Progenitor cell of endocrine pancreas (in vitro differentiated cells): ENCODE measurements at places on chromosomes 13 and 19. TPM values are rescaled to one million over a fixed set of nuclear protein-coding genes. Genes with fewer than 3 reads are reported as not detected.

Gene SPACA6
- 28.9 and 32.3 TPM in 2 replicates for total RNA-seq

Gene PEG3
- total RNA-seq, result not detected in 2 replicates

DNA sequence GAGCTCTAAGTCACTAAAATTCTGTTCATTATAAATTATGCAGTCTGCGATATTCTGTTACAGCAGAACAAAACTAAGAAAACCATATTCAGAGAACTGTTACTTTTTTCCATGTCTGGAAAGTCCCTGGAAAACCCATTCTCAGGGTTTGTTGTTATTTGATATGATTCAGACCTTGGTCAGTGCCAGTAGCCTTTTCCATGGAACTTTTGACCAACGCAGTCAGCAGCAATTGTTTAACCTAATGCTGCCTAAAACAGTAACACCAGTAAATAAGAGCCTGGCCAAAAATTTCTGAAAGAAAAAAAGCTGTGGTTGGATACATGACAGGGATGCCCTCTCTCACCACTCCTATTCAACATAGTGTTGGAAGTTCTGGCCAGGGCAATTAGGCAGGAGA is 402.7 kb downstream of the TBC1D4 start:
- no peak for DNase-seq

DNA sequence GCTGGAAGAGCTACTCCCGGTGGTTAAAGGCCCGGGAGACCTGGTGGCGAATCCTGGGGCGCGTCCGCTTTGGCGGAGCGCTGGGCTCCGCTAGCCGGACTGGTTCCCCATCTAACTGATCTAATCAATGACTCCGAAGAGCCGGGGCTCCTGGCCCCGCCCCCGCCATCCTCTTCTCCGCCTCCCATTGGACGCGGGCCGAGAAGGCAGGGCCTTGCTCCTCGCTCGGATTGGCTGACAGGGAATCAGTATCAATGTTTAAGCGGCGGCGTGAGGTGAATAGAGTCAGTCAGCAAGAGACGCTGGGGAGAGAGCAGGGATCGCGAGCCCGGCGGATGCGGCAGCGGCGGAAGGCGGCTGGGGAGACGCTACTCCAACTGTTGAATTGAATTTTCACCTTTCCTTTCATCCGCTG is 1.7 kb upstream of the PCDH17 start:
- peak; percentile 96 for DNase-seq

GRCh38 chr13:114131583-114132418 is 622 bp downstream of the RASA3 start:
- peak; percentile 42 for DNase-seq

GRCh38 chr19:28700176-28700575 is 512.8 kb downstream of the UQCRFS1 start:
- no peak for DNase-seq

DNA sequence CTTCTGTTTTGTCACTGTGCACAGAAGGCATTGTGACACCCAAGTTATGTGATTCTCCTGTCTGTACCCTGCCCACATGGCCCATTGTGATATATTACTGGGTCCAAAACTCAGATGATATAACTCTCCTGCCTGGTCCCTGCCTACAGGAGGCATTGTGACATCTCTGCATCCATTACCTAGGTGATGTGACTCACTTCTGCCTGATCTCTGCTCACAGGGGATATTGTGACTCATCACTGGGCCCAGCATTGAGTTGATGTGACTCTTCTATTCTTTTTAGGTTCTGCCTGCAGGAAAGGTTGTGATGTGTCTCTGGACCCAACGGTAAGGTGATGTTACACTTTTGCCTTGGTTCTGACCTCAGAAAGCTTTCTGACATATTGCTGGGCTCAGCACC is 67.9 kb upstream of the ZNF724 start:
- no peak for DNase-seq

GRCh38 chr19:46954502-46954992 is 65.1 kb upstream of the NPAS1 start:
- DNase-seq, result no peak

- DNase-seq, result no peak
Measured at GRCh38 chr19:13974073-13974472, 21.8 kb downstream of the DCAF15 start.

GRCh38 chr13:31101472-31102170 is 60.1 kb downstream of the HSPH1 start:
- no peak for DNase-seq

DNA sequence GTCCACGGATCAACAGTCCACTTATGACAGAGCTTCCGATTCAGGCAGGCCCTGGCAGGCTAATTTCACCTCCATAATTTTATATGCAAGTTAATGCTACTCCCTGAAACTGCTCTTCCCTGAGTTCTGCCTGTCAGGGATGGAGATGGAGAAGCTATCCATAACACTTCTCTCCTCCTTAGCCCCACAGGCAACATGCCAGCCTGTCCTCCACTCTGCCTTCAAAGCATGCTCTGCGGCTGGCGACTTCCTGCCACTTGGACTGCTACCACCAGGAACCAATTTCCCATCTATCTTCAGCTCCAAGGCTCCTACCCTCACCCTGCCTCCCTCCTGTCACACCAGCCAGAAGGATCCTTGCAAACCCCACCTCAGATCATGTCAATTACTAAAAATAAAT is 35.4 kb downstream of the GSX1 start:
- DNase-seq, result no peak

Gene CDC42EP5
- 1.6 and 2.1 TPM in 2 replicates for total RNA-seq

GRCh38 chr13:24356837-24357236 is 47.5 kb downstream of the C1QTNF9 start:
- no peak for DNase-seq

Gene PSG11
- total RNA-seq, result not detected in 2 replicates

DNA sequence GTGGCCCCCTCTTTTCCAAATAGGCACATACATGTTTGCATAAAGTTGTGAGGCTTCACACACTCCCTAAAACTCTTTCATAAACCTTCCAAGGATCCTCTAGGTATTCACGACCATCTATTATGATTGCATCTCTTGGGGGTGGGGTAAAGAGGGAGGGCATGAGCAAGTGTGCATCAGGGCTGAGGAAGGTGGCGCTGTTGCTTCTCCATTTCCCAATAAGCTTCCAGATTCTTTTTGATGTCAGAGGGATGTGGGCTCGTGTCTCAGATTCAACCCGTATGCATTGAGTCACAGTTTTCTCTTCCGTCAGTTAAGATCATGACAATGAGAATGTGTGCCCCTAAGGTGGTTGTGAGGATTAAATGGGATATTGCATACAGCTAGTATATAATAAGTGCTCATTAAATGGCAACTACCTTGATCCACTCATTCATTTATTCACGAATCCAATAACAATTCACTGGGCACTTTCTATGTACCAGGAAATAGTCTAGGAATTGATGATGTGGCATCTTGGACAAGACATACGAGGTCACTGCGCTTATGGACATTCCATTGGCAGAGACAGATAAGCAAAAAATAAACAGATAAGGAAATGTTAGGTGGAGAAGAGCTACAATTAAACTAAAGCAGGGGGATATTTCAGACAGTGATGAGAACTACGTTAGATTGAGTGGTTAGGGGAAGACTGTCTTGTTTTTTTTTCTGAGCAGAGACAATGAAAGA is 10.3 kb downstream of the CYP2B6 start:
- no peak for DNase-seq

GRCh38 chr13:80705371-80706163 is 364.6 kb upstream of the SPRY2 start:
- DNase-seq, result no peak

Gene CERS1
- 20.1 and 20.9 TPM in 2 replicates for total RNA-seq

GRCh38 chr13:91648012-91648411 is 249.6 kb downstream of the GPC5 start:
- no peak for DNase-seq

DNA sequence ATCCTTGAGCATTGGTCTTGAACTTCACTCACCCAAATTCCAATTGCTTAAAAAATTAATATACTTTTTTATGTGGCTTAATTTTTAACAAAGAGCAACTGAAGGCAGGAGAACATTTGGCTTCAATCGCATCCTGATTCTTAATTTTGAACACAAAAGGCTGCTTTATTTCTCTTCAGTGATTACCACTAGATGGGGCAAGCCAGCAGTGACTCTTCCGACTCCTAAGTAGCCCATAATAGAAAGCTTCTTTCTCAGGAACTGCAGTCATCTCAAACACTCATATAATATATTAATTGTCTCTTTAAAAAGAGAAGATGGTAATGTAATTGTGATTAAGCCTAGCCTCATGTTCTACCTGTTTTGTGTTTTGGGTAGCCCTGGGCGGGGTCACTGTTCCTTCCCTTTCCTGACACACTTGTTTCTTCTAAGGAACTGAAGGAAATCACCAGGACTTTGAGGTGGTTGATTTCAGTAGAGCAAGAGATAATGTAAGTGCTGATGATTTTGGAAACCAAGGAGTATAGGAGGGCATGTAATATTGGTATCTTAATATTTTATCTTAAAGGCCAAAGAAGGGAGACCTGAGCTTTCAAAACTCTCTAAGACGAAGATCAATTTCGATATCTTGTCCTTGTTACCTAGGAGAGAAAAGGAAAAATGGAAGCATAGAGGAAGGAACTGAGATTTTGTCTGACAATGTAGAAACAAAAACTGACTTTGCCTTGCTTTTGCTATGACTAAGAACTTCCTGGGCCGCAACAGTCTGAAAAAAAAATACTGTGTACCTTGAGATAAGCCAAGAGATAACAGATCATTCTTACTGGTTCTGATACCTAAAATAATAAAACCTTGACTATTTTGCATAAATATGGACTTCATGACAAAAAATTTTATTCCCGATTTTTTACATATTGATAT is 73.1 kb downstream of the TNFSF13B start:
- no peak for DNase-seq

DNA sequence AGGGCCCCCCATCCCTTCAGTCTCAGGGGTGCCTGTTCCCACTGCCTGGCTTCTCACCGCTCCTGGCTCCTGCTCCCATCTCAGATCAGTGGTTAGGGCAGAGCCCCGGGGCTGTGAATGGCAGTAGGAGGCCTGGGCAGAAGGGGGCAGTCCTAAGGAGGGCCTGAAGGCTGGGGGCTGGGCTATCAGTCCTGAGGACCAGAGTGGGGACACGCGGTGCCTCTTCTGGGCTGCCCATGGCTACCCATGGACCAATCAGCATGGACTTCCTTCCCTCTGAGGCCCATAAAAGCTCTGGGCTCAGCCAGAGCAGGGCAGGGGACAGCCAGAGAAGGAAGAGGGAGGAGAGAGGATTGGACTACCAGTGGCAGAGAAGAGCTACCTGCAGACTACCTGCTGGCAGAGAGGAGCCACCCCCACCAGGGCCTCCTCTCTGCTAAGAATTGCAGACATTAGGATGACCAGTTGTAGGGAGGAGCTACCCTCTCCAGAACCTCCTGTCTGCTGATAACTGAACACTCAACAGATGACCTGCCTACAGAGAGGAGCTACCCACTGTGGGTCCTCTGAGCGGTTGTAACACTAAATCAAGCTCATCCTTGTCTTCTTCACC is 12.1 kb upstream of the UBE2S start:
- DNase-seq, result no peak

DNA sequence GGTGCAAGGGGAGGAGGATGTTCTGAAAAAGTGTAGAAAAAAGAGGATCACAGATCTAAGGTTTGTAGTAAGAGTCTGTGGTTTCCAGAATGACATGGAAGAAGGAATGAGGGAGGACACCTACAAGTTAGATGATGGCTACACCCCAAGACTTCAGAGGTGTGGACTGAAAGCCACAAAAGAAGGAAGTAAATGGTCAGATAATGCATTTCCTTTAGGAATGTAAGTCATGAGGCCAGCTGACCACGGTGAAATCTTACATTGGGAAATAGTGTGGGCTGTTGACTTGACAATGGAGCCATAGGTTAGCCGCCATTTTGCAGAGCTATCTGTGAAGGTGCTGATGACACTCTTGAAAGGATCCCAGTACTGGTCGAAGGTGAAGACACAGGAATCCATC is 25.3 kb upstream of the FBXO27 start:
- no peak for DNase-seq

Gene SGCG
- not detected in 2 replicates for total RNA-seq

GRCh38 chr13:51158365-51158764 is 47.3 kb upstream of the C13orf42 start:
- no peak for DNase-seq

DNA sequence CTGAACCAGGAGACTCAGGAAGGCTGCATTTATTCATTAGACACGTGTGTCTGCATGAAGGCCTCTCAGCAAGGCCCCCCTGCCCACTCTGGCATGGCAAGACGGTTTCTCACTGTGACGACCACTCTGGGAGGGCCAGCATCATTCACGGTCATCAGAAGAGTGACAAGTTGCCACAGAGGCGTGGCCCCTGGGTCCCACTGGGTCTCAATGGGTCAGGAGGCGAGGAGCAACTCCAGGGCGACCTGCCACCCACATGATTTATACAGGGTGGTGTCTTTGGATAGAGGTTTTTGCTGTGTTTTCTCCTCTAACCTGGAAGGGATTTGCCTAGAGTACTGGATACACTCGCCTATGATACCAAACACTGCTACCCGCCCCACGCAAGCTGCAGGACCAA is 60.7 kb downstream of the KLF2 start:
- DNase-seq, result no peak

Gene OSCAR
- not detected in 2 replicates for total RNA-seq

- no peak for DNase-seq
Measured at GRCh38 chr19:49887665-49888509, 8.8 kb downstream of the IL4I1 start.

- DNase-seq, result no peak
Measured at GRCh38 chr19:42660353-42660752, 65.6 kb upstream of the CEACAM8 start.
